ENCODE measurements at places on chromosomes 3 and 15.
A peak's percentile ranks its signal among the peaks of the same experiment; 100 is the strongest.

DNA sequence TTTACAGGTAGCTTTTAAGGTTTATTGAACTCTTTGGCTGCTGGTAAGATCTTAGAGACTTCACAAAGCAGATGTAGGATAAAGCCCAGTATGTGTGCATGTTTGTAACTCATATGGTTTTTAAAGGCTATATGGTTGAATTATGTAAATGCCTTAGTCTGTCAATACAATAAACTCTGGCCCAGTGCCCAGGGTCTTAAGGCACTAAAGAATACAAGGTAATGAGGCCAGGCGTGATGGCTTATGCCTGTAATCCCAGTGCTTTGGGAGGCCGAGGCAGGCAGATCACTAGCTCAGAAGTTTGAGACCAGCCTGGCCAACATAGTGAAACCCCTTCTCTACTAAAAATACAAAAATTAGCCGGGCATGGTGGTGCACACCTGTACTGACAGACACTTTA, 170.3 kb upstream of the CGNL1 start:
- no peak for DNase-seq

DNA sequence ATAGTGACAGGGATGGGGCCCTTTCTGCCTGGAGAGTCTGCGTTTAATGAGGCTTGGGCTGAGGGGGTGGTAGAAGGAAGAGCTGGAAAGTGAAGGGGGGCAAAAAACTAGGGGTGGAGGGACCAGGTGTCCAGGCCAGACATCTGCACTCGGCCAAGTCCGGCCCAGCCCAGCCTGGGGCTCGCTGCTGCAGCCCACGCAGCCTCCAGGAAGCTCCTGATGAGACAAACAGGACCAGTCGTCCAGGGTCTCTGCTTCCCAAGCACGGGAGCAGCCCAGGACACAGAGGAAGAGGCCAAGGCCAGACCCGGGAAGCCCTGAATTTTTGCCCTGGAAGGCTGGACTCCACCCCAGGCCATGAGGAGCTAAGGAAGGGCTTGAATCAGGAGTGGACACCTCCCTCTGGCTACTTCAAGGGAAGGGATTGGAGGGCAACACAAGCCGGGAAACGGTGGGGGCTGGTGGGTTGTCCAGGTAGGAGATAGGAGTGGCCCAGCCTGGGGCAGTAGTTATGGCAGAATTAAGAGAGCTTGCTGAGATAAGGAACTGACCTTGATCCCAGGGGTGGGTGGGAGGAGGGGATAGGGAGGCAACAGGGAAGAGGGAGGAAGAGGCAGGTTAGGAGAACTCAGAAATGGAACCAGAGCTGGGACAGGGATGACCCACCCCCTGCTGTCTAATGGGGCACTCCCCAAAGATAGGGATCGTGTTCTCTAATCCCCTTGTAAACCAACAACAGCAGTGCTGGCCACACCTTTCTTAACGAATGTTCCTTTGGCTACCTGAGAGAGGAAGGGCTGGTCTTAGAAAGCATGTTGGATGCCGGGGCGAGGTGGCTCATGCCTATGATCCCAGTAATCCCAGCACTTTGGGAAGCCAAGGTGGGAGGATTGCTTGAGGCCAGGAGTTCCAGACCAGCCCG, 89.5 kb downstream of the ANP32A start:
- no peak for DNase-seq

DNA sequence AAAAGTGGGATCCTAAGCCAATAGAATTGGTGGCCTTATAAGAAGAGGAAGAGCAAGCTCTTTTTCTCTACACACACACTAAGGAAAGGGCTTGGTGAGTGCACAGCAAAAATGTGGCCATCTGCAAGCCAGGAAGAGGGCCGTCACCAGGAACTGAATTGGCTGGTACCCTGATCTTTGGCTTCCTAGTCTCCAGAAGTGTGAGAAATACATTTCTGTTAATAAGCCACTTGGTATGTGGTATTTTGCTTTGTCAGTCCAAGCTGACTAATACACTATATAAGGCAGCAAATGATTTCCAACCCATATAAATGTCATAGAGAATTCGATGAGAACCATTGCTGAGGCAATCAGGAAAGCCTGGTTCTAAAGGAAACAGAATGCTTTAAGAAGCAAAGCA, 816.3 kb upstream of the SEMA6D start:
- DNase-seq = no peak

DNA sequence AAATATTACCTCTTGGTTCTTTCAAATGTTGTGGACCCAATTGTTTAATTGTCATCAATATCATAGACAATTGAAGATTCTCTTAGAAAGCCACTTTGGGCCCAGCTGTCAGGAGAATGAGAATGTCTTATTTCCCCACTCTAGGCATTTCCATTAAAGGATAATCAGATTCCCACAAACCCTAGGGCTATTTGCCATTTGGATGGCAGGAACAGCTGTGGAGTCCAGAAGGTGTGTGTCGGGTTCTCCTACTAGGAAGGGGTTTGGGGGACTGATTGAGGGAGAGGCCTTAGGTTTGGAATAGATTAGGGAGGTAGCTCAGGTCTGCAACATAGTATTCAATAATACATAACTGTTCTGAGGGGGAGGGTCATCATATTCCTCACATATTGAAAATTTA, 35.2 kb upstream of the PLSCR5 start:
- DNase-seq = no peak

- DNase-seq = no peak
Observed at GRCh38 chr3:3189102-3189727, 9.7 kb upstream of the CRBN start.

- no peak for DNase-seq
Observed at GRCh38 chr3:14518432-14518802, 21.7 kb downstream of the GRIP2 start.

DNA sequence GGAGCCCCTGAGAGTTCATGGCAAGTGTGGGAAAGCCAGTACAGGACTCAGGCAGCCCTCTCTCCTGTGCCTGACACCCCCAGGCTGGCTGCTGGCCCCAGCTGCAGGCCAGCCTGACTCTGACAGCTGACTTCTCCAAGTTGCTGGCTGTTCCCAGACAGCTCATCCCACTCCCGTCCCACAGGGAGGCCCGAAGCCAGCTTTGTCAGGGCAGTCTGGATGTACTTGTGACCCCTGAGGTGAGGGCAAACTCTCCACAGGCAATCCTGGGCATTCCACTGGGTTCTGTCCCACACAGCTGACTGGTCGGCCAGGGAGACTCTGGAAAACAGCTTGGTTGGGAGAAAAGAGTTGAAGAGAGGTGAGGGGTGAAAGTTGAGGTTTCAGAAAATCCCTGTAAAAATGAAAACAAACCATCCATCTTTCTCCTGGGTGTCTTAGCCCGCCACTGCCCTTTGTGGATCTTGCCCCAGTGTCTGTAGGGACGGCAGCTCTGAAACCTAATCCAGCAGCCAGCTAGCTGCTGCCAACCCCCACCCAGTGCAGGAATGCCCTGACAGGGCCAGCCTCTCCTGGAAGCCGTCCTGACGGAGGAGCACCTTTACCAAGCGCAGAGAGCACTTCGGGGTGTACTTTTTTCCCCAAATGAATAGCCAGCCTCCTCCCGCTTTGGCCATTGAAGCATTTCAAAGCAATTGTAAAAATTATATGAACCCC, 87.9 kb downstream of the DNAJB8 start:
- DNase-seq = no peak

DNA sequence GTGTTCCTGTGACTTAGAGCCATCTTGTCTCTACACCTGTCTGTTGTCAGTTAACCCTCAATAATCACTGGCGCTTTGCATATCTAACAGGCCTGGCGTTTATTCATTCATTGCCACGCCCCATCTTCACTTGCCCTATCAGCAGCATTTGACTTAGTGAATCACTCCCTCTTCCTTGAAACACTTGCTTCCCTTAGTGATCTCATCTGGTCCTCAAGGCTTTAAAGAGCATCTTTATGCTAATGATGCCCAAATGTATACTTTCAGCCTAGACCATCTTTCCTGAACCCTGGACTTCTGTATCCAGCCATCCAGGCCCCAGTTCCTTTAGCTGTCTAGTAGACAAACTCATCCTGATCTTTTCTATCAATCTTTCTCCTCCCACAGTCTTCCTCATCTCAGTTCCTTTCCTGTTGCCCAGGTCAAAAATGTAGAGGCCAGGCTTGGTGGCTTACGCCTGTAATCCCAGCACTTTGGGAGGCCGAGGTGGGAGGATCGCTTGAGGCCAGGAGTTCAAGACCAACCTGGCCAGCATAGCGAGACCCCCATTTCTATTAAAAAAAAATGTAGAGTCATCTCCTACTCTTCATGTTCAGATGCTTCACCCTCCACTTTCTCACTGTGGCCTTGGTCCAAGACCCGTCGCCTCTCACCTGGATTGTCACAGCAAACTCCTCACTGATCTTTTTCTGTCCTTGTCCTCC, 1.4 kb upstream of the IGDCC4 start:
- DNase-seq = no peak

DNA sequence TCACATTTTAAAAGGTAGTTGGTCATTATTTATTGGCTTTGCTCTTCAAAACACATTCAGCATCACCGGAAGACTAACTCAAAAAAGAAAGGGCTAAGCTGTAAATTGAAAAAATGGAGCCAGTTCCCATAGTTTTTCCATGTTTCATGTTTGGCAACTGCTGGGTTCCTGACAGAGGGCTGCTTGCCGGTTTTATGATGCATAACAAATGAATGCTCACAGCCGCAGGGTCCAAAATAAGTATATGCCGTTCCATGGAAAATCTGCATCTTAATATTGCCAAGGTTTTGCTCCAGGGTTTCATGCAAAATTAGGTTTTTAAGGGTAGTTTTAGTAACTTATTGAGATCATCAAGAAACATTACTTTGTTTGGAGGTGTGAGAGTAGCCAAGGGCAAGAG, 15.8 kb downstream of the SLC12A1 start:
- DNase-seq = no peak

DNA sequence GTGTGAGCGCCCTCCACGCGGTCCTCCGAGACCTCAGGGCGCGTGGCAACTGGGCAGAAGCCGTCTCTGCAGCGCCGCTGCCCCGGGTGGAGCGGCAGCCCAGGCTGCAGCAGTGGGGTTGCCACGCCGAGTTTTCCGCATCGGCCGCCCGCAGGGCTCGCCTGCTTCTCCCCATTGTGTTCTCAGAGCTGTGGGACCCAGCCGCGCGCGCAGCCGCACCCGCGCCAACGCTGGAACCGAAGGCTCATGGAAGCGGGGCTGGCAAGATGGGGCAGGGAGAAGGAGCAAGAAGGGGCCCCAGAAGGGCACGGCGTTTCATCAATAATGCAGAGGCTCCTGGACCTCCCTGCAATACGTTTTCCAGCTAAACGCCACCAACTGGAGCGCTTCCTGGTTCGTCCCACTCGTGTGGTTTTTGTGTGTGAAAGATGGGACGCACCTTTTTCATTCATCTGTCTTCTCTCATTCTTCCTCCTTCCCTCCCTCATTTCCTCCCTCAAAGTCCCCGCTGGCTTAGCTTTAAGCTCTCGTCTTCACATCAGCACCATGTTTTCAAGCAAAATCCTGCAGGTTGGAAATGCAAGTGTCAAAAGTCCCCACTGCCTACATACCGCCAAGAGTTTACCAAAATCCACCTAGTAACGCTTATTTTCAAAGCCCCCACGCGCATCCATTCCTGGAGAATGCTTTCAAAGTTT, 1.2 kb downstream of the ROBO1 start:
- no peak for DNase-seq

GRCh38 chr3:140576449-140576848, 101.4 kb upstream of the TRIM42 start:
- DNase-seq = no peak

DNA sequence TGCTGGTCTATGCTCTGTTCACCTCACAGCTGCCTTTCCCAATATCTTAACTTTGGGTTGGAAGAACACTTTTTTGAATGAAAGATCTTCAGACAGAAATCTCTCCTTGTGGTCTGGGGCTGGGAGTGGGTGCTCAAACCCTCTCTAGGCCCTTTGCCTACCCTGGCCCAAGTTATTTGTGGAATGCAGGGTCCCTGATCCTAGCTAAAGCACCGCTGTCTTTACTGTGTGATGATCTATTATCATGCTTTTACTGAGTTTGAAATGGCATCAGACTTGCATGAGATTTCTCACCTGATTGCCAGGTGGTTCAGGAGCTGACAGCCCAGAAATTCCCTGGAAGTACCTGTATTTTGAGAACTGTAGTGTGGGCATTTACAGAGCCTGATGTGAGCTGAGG, 412.7 kb upstream of the ONECUT1 start:
- no peak for DNase-seq

DNA sequence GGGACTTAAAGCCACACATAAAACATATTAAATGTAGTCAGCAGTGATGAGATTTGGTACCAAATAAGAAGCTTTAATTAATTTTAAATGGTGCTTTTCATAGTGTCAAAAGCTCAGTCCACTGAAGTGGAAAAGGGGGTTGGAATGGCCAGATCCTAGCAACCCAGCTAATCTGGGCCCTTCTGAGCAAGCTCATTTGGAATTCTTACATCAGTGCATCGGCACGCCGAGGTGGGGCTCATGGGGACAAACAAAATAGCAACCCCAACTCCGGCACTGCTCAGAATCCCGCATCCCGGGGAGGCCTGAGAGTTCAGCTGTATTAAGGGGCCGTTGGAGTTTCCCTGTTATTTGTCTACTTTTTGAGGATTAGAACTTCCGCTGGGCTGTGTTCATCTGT, 526.4 kb downstream of the SOX2 start:
- DNase-seq = no peak

DNA sequence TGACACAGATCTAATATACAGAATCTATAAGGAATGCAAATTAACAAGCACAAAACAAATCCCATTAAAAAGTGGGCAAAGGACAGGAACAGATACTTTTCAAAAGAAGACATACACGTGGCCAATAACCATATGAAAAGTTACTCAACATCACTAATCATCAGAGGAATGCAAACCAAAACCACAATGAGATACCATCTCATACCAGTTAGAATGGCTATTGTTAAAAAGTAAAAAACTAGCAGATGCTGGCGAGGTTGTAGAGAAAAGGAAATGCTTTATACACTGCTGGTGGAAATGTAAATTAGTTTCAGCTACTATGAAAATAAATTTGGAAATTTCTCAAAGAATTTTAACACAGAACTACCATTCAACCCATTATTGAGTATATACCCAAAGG, 50.7 kb downstream of the ADAMTS17 start:
- DNase-seq = no peak

- DNase-seq = no peak
Observed at GRCh38 chr3:192843723-192844485, 73.8 kb downstream of the MB21D2 start.

DNA sequence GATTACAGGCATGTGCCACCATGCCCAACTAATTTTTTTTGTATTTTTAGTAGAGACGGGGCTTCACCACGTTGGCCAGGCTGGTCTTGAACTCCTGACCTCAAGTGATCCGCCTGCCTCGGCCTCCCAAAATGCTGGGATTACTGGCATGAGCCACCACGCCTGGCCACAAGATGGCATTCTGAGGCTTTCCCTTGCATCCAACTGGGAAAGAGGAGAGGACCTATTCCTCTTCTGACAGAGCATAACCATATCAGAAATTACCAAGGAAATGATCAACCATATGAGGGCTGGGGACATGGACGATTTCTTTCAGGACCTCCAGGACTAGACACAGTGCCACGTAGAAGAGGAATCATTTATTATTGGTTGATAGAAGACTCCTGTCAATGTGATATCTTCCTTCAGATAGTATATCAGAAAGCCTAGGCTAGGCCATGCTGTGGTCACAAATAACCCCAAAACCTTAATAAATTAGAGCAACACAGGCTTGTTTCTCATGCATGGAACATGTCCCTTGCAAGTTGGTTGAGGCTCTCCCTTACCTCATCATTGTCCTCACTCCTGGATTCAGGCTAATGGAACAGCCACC, 372.3 kb upstream of the IL12A start:
- DNase-seq = peak; percentile 5

All from GOT3 (cell line).